WERI-Rb-1 (cell line): ENCODE measurements at places on chromosomes 7 and 10.

DNA sequence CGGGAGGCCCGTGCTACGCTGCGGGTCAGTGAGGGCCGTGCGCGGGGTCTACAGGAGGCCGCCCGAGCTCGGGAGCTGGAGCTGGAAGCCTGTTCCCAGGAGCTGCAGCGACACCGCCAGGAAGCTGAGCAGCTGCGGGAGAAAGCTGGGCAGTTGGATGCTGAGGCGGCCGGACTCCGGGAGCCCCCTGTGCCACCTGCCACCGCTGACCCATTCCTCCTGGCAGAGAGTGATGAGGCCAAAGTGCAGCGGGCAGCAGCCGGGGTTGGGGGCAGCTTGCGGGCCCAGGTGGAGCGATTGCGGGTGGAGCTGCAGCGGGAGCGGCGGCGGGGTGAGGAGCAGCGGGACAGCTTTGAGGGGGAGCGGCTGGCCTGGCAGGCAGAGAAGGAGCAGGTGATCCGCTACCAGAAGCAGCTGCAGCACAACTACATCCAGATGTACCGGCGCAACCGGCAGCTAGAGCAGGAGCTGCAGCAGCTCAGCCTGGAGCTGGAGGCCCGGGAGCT lies 7.0 kb downstream of the LZTS2 start:
- no peak for DNase-seq

- DNase-seq = peak; percentile 47
Observed at GRCh38 chr10:88163572-88163971, 300.1 kb downstream of the PTEN start.

GRCh38 chr10:128915630-128916029 lies 551.4 kb upstream of the MGMT start:
- no peak for DNase-seq

- DNase-seq = no peak
Observed at GRCh38 chr10:14740684-14741247, 33.9 kb downstream of the FAM107B start.
